ENCODE measurements at places on chromosomes 6 and 20. TPM values are rescaled to one million over a fixed set of nuclear protein-coding genes. Genes with fewer than 3 reads are reported as not detected.

DNA sequence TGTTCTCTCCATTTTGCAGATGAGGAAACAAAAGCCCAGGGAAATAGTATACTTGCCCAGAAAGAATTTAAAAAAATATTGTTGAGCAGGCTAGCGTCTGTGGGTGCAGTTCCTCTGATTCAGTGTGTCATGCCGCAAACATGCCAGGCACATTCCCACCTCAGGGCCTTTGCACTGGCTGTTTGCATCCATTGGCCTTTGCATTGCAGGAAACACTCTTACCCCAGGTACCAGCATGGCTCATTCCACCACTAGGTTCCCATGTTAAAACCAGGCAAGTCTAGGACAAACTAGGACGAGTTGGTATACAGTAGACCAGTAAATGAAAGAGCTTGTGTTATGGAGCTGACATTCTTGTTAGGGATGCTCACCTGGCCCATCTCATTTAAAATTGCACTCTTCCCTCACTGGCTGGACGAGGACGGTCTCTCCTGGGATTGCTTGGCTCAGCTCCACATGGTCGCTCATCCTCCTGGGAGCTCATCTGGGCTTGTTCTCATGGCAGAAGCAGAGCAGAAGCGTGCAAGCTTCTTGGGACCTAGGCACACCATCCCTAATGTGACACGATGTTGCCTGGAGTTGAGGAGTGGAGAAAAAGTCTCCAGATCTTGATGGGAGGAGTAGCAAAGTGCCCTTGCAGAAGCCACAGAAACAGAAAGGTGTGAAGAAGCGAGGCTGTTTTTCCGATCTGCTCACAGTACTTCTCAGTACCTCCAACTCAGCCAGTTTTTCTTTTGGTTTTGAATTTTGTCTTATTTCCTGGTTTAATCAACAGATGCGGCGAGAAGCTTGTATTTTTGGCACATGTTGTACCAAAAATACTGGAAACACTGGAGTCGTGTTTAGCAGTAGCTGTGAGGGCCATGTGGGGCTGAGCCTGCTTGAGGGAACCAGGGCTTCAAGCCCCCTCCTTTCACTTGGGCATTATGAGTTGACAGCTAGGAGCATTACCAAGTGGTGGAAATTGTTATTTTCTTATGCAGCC is 13.9 kb downstream of the ZNF831 start:
- no peaks in the 10 kb centered on the region for H3K27me3 ChIP-seq
- no peaks in the 10 kb centered on the region for H3K4me1 ChIP-seq
- H3K36me3 ChIP-seq: no peaks in the 10 kb centered on the region
- DNase-seq: no peak
- no peak overlapping the region for H3K4me3 ChIP-seq
- H3K27ac ChIP-seq: no peak overlapping the region

DNA sequence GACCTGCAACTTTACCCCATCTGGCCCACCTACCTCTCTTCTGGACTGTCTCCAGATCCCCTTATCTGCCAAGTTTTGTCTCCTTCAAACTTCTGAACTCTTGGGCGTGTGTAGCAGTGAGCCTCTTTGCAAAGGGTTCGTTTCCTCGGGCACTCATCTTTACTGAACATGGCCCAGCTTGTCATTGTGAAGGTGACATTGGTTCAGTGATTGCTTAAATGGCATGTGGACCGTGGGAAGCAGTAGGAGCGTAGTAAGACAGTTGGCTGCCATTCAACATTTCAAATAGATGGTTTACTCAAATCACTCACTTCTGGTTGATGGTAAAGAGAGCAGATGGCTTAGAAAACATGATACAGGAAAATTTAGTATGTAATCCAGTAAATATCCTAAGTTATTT is 34.8 kb upstream of the KIF25 start:
- DNase-seq: no peak
- no peak overlapping the region for H3K27ac ChIP-seq
- no peaks in the 10 kb centered on the region for H3K27me3 ChIP-seq
- H3K4me1 ChIP-seq: no peaks in the 10 kb centered on the region
- no peaks in the 10 kb centered on the region for H3K36me3 ChIP-seq
- H3K4me3 ChIP-seq: no peak overlapping the region

- no peaks in the 10 kb centered on the region for H3K27me3 ChIP-seq
- H3K4me1 ChIP-seq: no peaks in the 10 kb centered on the region
- H3K4me3 ChIP-seq: no peak overlapping the region
- no peak for DNase-seq
Measured at GRCh38 chr6:155120034-155120433, 124.9 kb downstream of the TIAM2 start.

Gene TREM2
- 1.0 TPM for total RNA-seq

Data from uterus (tissue), 4 donors.